Endodermal cell (in vitro differentiated cells): ENCODE measurements at places on chromosomes 1 and 21. TPM values are rescaled to one million over a fixed set of nuclear protein-coding genes. Genes with fewer than 3 reads are reported as not detected.
A peak's percentile ranks its signal among the peaks of the same experiment; 100 is the strongest.

GRCh38 chr1:211695135-211695816 is 19.9 kb upstream of the NEK2 start:
- DNase-seq = peak; percentile 85

DNA sequence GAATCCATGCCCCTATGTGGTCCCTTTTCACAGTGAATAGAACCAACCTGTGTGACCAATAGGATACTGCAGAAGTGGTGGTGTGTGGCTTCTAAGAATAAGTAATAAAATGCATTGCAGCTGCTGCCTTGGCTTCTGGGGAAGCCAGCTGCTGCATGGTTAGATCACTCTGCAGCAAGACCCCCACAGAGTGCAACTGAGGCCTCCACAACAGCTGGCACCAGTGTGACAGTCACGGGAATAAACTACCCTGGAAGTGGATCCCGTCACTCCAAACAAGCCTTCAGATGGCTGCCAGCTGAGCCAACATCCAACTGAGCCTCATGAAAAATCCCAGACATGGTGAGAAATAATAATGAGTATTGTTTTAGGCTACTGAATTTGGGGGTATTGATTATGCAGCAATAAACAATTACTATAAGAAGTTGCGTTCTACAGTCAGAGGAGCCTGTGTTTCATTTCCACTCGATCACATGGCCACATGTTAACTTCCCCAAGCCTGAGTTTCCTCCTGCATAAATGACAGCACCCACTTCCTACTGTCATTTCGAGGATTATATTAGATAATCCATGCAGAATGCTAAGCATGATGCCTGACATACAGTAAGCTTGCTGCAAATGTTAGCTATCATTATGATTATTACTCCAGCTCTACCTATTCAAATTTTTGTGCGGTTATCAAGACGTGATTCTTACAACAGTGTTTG is 20.8 kb upstream of the COG2 start:
- DNase-seq = no peak

GRCh38 chr1:25810341-25811299 is 9.1 kb upstream of the MTFR1L start:
- DNase-seq = peak; percentile 97

- DNase-seq = peak; percentile 89
These were observed 7.9 kb upstream of the EDN2 start for GRCh38 chr1:41492341-41492848.

- no peak for DNase-seq
These were observed 42.3 kb downstream of the STYXL2 start for GRCh38 chr1:167136191-167136614.

- no peak for DNase-seq
These were observed 14.7 kb downstream of the PTAFR start for GRCh38 chr1:28161751-28162150.

DNA sequence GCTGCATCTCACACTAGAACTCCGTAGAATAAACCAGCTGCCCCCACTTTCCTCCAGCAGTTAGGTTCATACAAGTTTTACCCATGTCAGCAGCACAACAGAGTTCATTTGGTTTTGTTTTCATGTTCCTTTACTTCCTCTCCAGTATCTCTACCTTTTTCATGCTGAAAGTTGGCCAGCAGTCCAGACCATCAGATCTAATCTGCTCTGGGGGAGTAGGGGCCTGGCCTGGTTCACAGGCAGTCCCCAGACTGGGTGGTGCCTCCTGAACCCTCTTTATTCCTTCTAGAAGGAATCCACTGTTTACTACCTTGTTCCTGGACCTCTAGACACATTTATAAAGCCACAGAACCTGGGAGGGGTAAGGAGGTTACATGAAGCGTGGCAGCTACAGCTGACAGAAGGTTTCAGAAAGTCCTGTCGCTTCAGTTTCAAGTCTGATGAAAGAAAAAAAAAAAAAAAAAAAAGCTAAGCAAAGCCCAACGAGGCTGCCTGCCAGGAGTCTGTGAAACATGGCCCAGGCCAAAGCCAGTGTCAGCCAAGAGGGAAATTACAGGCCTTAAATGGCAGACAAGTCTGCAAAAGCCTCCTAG is 184.6 kb upstream of the JUN start:
- no peak for DNase-seq

- no peak for DNase-seq
These were observed 257.0 kb downstream of the HHIPL2 start for GRCh38 chr1:222290866-222291265.

DNA sequence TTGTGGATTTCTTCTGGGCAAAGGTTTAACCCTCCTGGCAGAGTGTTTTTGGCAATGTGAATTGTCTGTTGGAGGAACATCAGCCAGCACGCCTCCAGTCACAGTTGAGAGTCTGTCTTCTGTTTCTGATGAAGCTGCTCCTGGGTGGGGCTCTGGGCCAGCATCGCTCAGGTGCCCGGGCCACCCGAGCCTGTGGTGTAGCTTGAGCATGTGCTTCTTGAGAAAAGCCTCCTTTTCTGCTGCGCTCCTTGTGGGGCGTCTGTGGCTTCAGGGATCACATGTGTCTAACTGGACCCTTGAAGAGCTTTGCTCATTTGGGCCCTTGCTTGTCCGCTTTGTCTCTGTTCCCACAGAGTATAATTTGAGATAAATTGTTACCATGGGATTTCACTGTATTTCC is 7.2 kb downstream of the RER1 start:
- no peak for DNase-seq

The OR10J1 gene
- total RNA-seq = not detected in 3 replicates

The TTC3 gene
- total RNA-seq = 154 and 184 TPM in 2 replicates

The C1QC gene
- not detected in 2 replicates for total RNA-seq
